ENCODE measurements at places on chromosomes 12 and 14. TPM values are rescaled to one million over a fixed set of nuclear protein-coding genes. Genes with fewer than 3 reads are reported as not detected.

- no peaks in the 10 kb centered on the region for H3K4me1 ChIP-seq
- no peak for DNase-seq
- no peak overlapping the region for H3K4me3 ChIP-seq
These were observed 59.3 kb upstream of the DIO3 start for GRCh38 chr14:101501858-101502615.

DNA sequence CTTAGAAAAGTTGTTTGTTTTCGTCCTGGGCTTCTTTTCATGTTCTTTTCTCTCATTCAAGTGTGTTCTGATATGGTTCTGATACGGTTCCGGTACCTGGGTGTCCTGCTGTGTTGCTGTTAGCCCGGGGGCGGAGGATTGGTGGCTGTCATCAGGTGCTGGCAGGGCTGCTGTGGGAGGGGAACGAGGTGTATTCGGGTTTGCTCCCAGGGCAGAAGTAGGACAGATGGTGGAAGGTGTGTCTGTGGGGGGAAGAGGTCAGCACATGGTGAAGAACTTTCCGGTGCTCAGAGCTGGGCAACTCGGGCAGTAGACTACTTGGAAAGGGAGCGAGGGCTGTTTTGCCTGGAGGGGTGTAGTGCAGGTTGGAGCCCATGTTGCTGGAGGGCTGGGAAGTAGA is 70.2 kb downstream of the SLC25A47 start:
- DNase-seq = no peak
- peaks cover 4% of the 10 kb centered on the region for H3K4me1 ChIP-seq
- no peak overlapping the region for H3K27ac ChIP-seq
- no peak overlapping the region for H3K4me3 ChIP-seq
- no peaks in the 10 kb centered on the region for H3K27me3 ChIP-seq
- H3K36me3 ChIP-seq = no peaks in the 10 kb centered on the region

GRCh38 chr14:95341564-95341963 is 21.9 kb upstream of the CLMN start:
- no peak overlapping the region for H3K27ac ChIP-seq
- no peaks in the 10 kb centered on the region for H3K4me1 ChIP-seq
- H3K4me3 ChIP-seq = no peak overlapping the region
- DNase-seq = no peak
- H3K27me3 ChIP-seq = no peaks in the 10 kb centered on the region

- DNase-seq = no peak
- no peaks in the 10 kb centered on the region for H3K27me3 ChIP-seq
- H3K4me1 ChIP-seq = no peaks in the 10 kb centered on the region
- H3K4me3 ChIP-seq = no peak overlapping the region
- no peaks in the 10 kb centered on the region for H3K36me3 ChIP-seq
These were observed 200.2 kb downstream of the TRHDE start for GRCh38 chr12:72472350-72472749.

- no peak for DNase-seq
- no peaks in the 10 kb centered on the region for H3K4me1 ChIP-seq
- no peak overlapping the region for H3K4me3 ChIP-seq
- H3K27ac ChIP-seq = no peak overlapping the region
- H3K36me3 ChIP-seq = no peaks in the 10 kb centered on the region
These were observed 76.2 kb downstream of the PDZRN4 start for GRCh38 chr12:41264281-41264680.

DNA sequence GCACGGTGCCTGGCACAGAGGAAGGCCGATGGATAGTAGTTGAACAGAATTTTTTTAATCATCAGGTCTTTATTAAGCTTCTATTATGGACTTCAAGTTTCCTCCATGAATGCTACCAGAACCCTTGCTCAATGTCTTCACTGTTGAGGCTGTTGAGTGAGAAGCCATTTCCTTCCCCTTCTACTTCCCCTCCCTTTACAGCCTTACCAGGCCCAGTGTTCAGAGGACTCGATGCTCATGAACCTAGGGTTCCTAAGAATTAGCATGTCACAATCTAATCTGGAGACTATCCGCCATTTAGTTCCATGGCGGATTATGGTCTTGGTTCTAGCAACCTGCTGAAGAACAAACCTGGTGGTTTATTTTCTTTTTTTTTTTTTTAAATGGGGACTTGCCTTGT is 17.7 kb downstream of the ETV6 start:
- H3K4me1 ChIP-seq = no peaks in the 10 kb centered on the region
- H3K36me3 ChIP-seq = no peaks in the 10 kb centered on the region
- DNase-seq = no peak
- no peak overlapping the region for H3K27ac ChIP-seq
- H3K27me3 ChIP-seq = no peaks in the 10 kb centered on the region
- no peak overlapping the region for H3K4me3 ChIP-seq

The GMFB gene
- total RNA-seq = 34.7 TPM

The HHIPL1 gene
- total RNA-seq = 0.41 TPM

DNA sequence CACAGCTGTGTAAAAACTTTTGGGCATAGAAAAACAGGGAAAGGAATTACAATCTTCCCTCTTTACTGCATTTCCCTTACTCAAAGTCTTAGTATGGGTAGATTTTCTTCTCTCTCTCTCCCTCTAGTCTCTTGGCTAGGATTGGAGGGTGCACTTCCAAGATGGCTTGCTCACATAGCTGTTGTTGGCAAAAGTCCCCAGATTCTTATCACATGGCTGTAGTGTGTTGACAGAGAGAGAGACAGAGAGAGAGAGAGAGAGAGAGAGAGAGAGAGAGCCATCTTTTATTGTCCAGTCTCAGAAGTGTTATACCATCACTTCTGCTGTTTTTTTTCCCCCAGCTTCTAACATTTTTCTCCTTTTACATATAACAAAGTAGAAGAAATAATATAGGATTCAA is 6.3 kb upstream of the OR4E2 start:
- H3K36me3 ChIP-seq = no peaks in the 10 kb centered on the region
- H3K27me3 ChIP-seq = no peaks in the 10 kb centered on the region
- no peak for DNase-seq
- no peak overlapping the region for H3K4me3 ChIP-seq

The SERPINA9 gene
- total RNA-seq = not detected

- H3K4me3 ChIP-seq = no peak overlapping the region
- H3K27me3 ChIP-seq = no peaks in the 10 kb centered on the region
- H3K27ac ChIP-seq = no peak overlapping the region
- H3K4me1 ChIP-seq = peaks cover 3% of the 10 kb centered on the region
- peaks cover 8% of the 10 kb centered on the region for H3K36me3 ChIP-seq
- no peak for DNase-seq
These were observed 77.7 kb upstream of the TRAF3 start for GRCh38 chr14:102699416-102700110.

- H3K36me3 ChIP-seq = no peaks in the 10 kb centered on the region
- H3K4me1 ChIP-seq = peaks cover 25% of the 10 kb centered on the region
- DNase-seq = no peak
- H3K27me3 ChIP-seq = no peaks in the 10 kb centered on the region
- H3K27ac ChIP-seq = peak overlapping the region; percentile 7
These were observed 10.7 kb upstream of the WDR89 start for GRCh38 chr14:63652406-63652805.

The SMAGP gene
- total RNA-seq = 1.5 TPM

DNA sequence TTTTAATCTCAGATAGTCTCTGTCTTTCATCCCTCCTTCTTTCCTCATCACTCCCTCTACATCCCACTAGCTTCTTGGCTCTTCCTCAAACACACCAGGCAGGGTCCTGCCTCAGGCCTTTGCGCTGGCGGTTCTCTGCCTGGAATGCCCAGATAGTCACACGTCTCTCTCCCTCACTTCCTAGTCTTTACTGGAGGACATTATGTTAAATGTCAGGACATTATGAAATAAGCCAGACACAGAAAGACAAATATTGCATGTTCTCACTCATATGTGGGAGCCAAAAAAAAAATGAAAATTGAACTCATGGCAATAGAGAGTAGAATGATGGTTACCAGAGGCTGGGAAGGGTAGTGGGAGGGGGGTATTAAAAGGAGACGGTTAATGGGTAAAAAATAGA is 442.0 kb downstream of the MED13L start:
- H3K4me3 ChIP-seq = no peak overlapping the region
- no peak for DNase-seq
- no peak overlapping the region for H3K27ac ChIP-seq

Measured in naive thymus-derived CD4-positive, alpha-beta T cell (primary cell).